ENCODE measurements at places on chromosomes 6 and 20. TPM values are rescaled to one million over a fixed set of nuclear protein-coding genes. Genes with fewer than 3 reads are reported as not detected.

Gene ANKRD66
- not detected for total RNA-seq

Gene FOXA2
- total RNA-seq = not detected

Gene POU5F1
- not detected for total RNA-seq

Gene NFS1
- 38.0 TPM for total RNA-seq

Gene TTK
- not detected for total RNA-seq

Gene BPIFA1
- not detected for total RNA-seq

Gene GINS1
- total RNA-seq = 0.63 TPM

- peaks cover 5% of the 10 kb centered on the region for H3K36me3 ChIP-seq
- no peak overlapping the region for H3K4me3 ChIP-seq
Observed at GRCh38 chr6:35893246-35893645, 27.7 kb downstream of the SRPK1 start.

DNA sequence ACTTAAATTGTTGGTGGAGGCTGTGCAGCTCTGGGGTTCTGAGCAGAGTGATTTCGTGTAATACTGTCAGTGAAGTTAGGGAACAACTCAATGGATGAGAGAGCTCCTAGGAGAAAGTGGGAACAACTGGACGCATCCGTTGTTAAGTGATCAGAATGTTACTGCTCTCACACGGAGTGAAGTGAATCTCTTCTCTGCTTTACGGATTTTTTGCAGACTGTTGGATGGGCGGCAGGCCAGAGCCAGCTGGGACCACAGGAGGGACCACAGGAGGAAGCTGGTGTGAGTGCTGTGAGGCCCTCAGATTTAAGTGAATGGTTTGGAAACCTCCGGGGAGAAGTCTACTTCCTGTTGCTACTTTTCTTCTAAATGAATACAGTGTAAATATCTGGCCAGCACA, 23.7 kb upstream of the PPP1R14C start:
- H3K4me3 ChIP-seq = no peak overlapping the region
- DNase-seq = no peak
- H3K36me3 ChIP-seq = no peaks in the 10 kb centered on the region
- H3K27ac ChIP-seq = no peak overlapping the region
- no peaks in the 10 kb centered on the region for H3K27me3 ChIP-seq

DNA sequence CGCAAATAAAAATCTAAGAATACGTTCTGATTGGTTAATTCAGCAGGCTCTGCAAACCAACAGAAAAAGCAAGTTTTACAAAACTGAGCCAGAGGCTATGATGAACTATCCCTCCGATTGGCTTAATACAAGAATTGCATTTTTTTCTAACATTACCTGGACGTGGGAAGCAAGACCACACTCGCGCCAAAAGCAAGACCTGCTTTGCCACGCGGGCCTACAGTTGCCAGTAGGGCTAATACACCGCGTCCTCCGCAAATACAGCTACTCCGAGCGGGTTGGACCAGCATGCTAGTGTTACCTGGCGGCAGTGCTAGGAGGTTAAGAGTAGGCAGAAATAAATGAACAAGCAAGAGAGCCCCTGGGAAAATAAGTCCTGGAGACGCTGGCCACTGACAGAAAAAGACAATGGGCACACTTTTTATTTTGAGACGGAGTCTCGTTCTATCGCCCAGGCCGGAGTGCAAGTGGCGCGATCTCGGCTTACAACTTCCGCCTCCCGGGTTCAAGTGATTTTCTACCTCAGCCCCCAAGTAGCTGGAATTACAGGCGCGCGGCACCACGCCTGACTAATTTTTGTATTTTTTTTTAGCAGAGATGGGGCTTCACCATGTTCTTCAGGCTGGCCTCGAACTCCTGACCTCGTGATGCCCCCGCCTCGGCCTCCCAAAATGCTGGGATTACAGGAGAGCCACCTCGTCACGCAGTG, 131.9 kb upstream of the BTN3A2 start:
- H3K27ac ChIP-seq = no peak overlapping the region
- peaks cover 30% of the 10 kb centered on the region for H3K27me3 ChIP-seq
- no peaks in the 10 kb centered on the region for H3K36me3 ChIP-seq
- peaks cover 13% of the 10 kb centered on the region for H3K4me1 ChIP-seq
- DNase-seq = no peak

- H3K36me3 ChIP-seq = no peaks in the 10 kb centered on the region
- H3K4me3 ChIP-seq = no peak overlapping the region
- no peak overlapping the region for H3K27ac ChIP-seq
- DNase-seq = no peak
- H3K4me1 ChIP-seq = peaks cover 36% of the 10 kb centered on the region
- no peaks in the 10 kb centered on the region for H3K27me3 ChIP-seq
Observed at GRCh38 chr6:7784706-7785105, 58.8 kb downstream of the BMP6 start.

- H3K27ac ChIP-seq = no peak overlapping the region
- DNase-seq = no peak
- H3K27me3 ChIP-seq = no peaks in the 10 kb centered on the region
- H3K4me3 ChIP-seq = no peak overlapping the region
- no peaks in the 10 kb centered on the region for H3K36me3 ChIP-seq
Observed at GRCh38 chr6:31393932-31394331, 9.5 kb upstream of the MICA start.

DNA sequence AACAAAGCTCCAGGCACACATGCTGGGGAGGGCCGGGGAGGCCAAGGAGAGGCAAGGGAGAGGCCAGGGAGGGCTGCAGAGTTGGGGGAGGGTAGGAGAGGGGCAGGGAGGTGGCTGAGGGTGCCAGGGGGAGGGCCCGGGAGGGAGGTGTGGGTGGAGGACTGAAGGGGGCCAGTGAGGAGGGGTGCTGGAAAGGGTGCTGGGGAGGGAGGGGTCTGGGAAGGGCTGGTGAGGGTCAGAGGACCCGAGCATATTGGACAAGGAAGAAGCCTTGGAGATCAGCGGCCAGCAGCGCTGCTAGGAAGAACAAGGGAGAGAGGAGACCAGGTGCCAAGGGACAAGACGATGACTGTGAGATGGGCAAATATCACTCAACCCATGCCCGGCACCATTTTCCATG, 49.7 kb upstream of the GPR31 start:
- DNase-seq = no peak
- no peaks in the 10 kb centered on the region for H3K27me3 ChIP-seq
- no peak overlapping the region for H3K4me3 ChIP-seq
- H3K27ac ChIP-seq = no peak overlapping the region
- no peaks in the 10 kb centered on the region for H3K36me3 ChIP-seq
- no peaks in the 10 kb centered on the region for H3K4me1 ChIP-seq

DNA sequence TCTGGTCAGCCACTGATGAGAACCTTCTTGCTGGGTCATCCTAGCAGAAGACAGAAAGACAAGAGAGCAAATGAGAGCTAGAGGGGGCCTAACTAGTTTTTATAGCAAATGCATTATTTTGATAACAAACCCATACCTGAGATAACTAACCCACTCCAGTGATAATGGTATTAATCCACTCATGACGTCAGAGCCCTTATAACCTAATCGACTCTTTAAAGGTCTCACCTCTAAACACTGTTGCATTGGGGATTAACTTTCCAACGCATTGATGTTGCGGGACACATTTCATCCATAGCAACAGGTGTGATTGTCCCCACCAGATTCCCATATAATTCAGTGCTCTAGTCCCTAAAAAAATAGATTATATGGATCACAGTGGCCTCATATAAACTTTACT, 312.1 kb downstream of the HTR1B start:
- no peaks in the 10 kb centered on the region for H3K27me3 ChIP-seq
- H3K27ac ChIP-seq = no peak overlapping the region
- no peak overlapping the region for H3K4me3 ChIP-seq
- H3K36me3 ChIP-seq = no peaks in the 10 kb centered on the region
- no peak for DNase-seq
- no peaks in the 10 kb centered on the region for H3K4me1 ChIP-seq

DNA sequence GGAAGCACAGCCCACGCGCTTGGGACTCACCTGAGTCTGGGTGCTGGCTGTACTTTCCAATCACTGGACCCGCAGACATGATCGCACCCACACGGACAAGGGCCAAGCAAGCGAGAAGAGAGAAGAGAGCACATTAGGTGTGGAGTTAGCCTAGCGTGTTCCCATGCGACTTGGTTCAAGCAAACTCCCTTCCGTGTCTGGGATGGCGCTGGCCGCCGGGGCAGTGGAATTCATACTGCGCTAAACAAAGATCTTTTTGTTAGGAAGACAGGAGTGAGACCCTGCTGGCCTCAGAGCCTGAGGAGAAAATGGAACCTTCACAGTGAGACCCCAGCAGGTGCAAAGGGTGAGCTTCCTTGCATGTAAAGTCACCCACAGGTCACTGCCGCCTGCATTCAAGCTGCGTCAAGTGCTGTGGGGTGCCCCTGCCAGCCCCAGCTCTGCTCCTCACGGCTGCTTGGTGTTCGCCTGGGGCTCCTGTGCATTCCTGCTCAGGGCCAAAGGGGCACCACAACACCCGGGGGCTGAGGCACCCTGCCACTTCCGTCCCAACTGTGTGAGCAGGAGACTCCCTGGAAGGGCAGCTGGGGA, 26.4 kb downstream of the PSMG4 start:
- H3K27me3 ChIP-seq = no peaks in the 10 kb centered on the region
- H3K36me3 ChIP-seq = peaks cover 9% of the 10 kb centered on the region
- no peak overlapping the region for H3K4me3 ChIP-seq
- no peak for DNase-seq
- no peak overlapping the region for H3K27ac ChIP-seq

- no peak overlapping the region for H3K27ac ChIP-seq
- H3K4me3 ChIP-seq = no peak overlapping the region
- H3K4me1 ChIP-seq = no peaks in the 10 kb centered on the region
Observed at GRCh38 chr6:152343735-152344360, 293.3 kb downstream of the SYNE1 start.

DNA sequence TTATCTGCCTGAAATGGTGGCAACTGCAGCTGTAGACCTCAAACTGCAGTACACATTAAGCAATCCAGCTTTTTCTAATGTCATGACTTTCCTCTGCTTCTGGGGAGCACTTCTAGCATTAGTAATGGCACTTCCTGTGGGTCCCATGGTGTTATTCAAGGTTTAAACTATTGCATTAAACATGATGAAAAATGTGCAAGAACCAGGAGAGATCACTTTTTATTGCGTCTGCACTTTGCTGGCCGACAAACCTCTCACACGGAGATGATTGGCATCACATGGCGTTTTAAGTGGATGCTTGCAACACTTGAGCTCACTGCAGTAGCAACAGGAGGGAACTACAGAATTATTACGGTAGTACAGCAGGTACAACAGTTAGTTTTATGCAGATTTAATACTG, 148.4 kb downstream of the HIVEP2 start:
- DNase-seq = no peak
- no peaks in the 10 kb centered on the region for H3K27me3 ChIP-seq
- no peak overlapping the region for H3K4me3 ChIP-seq
- H3K4me1 ChIP-seq = peaks cover 8% of the 10 kb centered on the region
- no peak overlapping the region for H3K27ac ChIP-seq

GRCh38 chr6:53786832-53787231, 8.0 kb upstream of the LRRC1 start:
- no peaks in the 10 kb centered on the region for H3K27me3 ChIP-seq
- H3K36me3 ChIP-seq = no peaks in the 10 kb centered on the region
- H3K27ac ChIP-seq = no peak overlapping the region
- H3K4me1 ChIP-seq = no peaks in the 10 kb centered on the region
- no peak for DNase-seq
- no peak overlapping the region for H3K4me3 ChIP-seq

GRCh38 chr6:74404366-74404765, 708.4 kb downstream of the CD109 start:
- no peaks in the 10 kb centered on the region for H3K36me3 ChIP-seq
- DNase-seq = no peak
- no peaks in the 10 kb centered on the region for H3K27me3 ChIP-seq
- H3K4me1 ChIP-seq = no peaks in the 10 kb centered on the region
- H3K27ac ChIP-seq = no peak overlapping the region
- H3K4me3 ChIP-seq = no peak overlapping the region

DNA sequence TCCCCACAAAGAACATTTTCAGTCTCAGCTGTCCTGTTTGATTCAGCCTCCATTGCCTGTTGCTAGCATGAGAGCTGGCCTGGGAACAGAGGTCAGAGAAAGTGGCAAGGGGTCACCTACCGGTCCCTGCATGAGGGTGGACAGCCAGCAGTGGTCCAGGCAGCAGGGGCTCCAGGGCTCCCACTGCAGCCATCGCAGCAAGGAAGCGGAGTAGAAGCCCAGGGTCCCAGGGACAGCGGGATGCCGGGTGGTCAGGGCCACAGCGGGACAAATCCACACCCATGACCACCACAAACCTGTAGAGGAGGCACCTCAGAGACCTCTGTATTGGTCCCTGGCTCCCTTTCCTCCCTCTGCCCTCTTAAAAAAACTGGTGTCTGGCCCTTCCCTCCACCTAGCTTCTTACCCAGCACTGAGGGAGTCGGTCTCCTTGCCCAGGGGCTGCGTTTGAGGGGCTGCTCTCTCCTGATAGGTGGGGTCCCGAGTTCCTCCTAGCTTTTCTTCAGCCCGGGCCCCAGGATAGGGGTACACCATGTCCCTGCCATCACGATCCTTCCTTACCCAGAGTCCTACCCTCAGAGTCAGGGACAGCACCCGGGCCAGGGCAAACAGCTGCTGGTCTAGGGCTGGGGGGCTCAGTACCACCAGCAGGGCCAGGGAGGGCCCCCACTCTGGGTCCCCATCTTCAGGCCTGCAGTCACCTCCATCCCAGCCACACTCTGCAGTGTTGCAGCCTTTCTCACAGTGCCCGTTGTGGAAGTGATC, 8.4 kb upstream of the GPSM3 start:
- no peak for DNase-seq
- H3K27me3 ChIP-seq = peaks cover 28% of the 10 kb centered on the region
- H3K4me3 ChIP-seq = no peak overlapping the region
- peaks cover 68% of the 10 kb centered on the region for H3K36me3 ChIP-seq

DNA sequence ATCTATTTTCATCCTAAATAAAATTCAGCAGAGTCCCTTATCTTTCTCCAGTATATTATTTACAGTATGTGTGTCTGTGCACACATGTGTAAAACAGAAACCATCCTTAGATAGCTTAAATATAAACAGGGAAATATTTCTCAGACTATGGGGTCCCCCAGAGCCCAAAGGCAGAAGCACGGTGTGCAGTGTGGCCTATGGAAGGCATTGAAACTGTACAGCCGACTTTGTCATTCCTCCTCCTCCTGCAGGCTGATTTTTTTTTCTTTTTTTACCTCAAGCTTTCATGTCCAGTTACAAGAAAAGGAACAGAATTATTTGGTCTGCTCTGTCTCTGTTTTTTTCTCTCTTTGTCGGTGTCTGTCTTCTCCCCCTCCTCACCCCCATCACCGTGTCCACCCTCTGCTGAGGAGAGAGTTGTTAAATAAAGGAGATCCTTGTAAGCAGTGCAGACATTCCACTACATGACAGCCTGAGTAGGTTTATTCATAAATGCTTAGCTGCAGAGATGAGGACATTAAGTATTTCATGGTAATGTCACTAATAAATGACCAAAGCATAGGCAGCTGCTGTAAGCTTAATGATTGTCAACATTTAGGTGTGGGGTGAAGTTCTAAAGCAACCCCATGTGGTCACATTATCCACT, 31.8 kb upstream of the SLC35D3 start:
- H3K36me3 ChIP-seq = no peaks in the 10 kb centered on the region
- no peak for DNase-seq
- no peak overlapping the region for H3K27ac ChIP-seq
- no peak overlapping the region for H3K4me3 ChIP-seq
- H3K4me1 ChIP-seq = no peaks in the 10 kb centered on the region

- H3K27ac ChIP-seq = no peak overlapping the region
- H3K4me3 ChIP-seq = no peak overlapping the region
- H3K4me1 ChIP-seq = no peaks in the 10 kb centered on the region
- no peaks in the 10 kb centered on the region for H3K36me3 ChIP-seq
- H3K27me3 ChIP-seq = no peaks in the 10 kb centered on the region
Observed at GRCh38 chr6:95208621-95209020, 368.7 kb upstream of the MANEA start.

GRCh38 chr6:117463762-117464665, 18.5 kb upstream of the DCBLD1 start:
- no peak for DNase-seq
- no peak overlapping the region for H3K27ac ChIP-seq
- H3K4me3 ChIP-seq = no peak overlapping the region
- H3K36me3 ChIP-seq = no peaks in the 10 kb centered on the region
